ENCODE measurements at places on chromosomes 5 and 9. TPM values are rescaled to one million over a fixed set of nuclear protein-coding genes. Genes with fewer than 3 reads are reported as not detected.

GARIN3 gene
- total RNA-seq: not detected

WNK2 gene
- not detected for total RNA-seq

GRCh38 chr5:98442448-98442847 is 331.0 kb upstream of the RGMB start:
- DNase-seq: no peak
- no peak overlapping the region for H3K27ac ChIP-seq
- no peaks in the 10 kb centered on the region for H3K27me3 ChIP-seq
- H3K4me3 ChIP-seq: no peak overlapping the region
- H3K36me3 ChIP-seq: no peaks in the 10 kb centered on the region

DNA sequence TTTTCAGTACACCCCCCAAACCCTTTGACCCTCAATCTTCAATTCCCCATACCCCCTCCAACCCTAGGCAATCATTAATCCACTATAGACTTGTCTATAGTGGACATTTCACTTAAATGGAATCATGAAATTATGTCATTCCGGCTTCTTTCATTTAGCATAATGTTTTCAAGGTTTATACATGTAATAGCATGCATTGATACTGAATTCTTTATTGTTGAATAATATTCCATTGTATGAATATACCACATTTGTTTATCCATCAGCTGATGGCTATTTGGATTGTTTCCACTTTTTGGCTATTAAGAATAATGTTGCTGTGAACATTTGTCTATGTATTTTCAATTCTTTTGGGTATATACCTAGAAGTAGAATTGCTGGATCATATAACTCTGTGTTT is 238.8 kb downstream of the PDE4D start:
- H3K4me3 ChIP-seq: no peak overlapping the region
- peaks cover under 1% of the 10 kb centered on the region for H3K4me1 ChIP-seq
- no peak overlapping the region for H3K27ac ChIP-seq
- no peaks in the 10 kb centered on the region for H3K27me3 ChIP-seq
- no peaks in the 10 kb centered on the region for H3K36me3 ChIP-seq

DNA sequence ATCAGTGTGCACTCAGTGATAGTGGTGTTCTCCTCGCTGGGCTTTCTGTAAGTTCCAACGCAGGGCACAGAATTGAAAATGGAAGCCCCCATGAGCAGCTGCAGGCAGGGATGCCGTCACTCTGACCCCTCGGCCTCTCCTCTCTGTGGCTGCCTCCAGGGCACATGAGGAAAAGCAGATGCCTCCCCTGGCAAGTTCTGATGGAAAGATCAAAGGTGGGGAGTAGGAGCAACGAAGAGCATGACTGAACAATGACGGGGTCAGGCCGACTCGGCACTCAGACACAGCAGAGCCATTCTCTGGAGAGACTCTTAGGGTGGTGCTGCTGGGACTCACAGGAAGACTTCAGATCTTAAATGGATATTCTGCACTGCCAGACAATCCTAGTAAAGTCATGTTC is 65.6 kb upstream of the CKMT2 start:
- H3K4me1 ChIP-seq: no peaks in the 10 kb centered on the region
- DNase-seq: no peak
- H3K27ac ChIP-seq: no peak overlapping the region
- H3K36me3 ChIP-seq: no peaks in the 10 kb centered on the region
- H3K4me3 ChIP-seq: no peak overlapping the region

GRCh38 chr9:97505845-97506244 is 4.4 kb downstream of the TMOD1 start:
- no peak for DNase-seq
- no peak overlapping the region for H3K4me3 ChIP-seq
- peaks cover 19% of the 10 kb centered on the region for H3K4me1 ChIP-seq
- peaks cover 28% of the 10 kb centered on the region for H3K27me3 ChIP-seq
- no peaks in the 10 kb centered on the region for H3K36me3 ChIP-seq

DNA sequence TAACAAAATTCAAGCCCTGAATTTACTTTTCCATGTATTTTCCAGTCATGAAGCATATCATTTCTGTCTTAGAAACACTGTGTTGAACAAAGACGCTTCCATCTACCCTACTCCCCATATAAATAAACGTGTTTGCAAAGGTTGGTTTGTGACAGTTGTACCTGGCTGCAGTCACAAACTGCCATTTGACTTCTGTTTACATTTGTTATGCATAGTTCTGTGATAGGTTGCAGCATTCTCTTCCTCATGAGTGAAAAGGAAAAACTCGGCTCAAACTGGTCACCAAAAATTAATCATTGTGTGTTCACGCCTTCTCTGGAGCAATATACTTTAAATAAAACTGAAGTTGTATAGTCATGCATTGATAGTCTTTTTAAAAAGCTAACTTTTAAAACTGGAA is 69.3 kb upstream of the MOCS2 start:
- no peak for DNase-seq
- no peak overlapping the region for H3K4me3 ChIP-seq
- no peaks in the 10 kb centered on the region for H3K36me3 ChIP-seq
- H3K27me3 ChIP-seq: no peaks in the 10 kb centered on the region
- no peaks in the 10 kb centered on the region for H3K4me1 ChIP-seq

DNA sequence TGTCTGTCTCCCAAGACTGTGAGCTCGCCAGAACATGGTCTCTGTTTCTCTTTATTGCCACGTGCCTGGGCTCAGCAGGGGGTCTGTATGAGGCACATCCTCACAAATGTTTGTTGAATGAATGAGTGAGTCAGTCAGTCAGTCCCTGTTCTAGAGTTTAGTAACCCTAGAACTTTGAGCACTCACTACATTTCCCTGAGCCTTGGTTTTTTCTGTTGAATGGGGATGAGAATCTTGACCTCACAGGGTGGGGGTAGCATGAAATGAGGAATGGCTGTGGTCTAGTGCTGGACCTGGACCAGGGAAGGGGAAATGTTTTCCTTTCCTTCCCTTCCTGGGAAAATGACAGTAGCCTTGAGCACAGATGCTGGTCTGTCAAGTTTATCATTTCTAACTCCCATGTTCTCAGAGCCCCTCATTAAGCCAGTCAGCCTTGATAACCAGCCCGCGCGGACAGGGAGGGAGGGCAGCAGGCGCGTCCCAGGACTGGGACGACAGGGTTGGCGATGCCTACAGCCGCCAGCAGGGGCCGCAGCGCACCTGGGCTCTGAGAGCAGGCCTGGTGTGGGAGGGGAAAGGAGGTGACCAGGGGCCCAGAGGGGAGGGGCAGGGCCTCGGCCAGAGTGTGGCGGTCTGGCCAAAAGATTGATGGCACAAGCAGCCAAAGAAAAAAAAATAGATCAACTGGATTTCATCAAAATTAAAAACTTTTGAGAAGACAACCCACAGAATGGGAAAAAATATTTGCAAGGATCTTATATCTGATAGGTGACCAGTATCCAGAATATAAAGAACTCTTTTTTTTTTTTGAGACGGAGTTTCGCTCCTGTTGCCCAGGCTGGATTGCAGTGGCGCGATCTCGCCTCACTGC is 24.1 kb upstream of the WNK2 start:
- H3K36me3 ChIP-seq: no peaks in the 10 kb centered on the region
- peaks cover 5% of the 10 kb centered on the region for H3K4me1 ChIP-seq

DNA sequence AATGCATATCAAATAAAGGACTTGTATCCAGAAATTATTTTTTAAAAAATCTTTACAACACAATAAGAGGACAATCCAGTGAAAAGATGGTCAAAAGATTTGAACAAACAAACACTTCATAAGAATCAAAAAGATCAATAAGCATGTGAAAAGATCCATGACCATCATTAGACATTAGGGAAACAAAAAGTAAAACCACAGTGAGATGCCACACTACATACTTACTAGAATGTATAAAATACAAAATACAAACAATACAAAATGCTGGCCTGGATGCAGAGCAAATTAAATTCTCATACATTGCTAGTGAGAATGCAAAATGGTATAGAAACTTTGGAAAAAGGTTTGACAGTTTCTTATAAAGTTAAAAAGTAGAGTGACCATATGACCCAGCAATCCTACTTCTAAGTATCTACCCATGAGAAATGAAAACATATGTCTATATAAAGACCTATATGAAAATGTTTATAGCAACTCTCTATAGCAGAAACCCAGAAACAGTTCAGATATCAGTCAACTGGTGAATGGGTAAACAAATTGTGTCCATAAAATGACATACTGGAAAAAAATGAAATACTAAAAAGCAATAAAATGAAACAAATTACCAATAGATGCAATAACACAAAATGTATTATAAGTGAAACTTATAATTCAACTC is 426.1 kb downstream of the RAB3C start:
- no peaks in the 10 kb centered on the region for H3K27me3 ChIP-seq
- H3K36me3 ChIP-seq: no peaks in the 10 kb centered on the region
- H3K27ac ChIP-seq: no peak overlapping the region
- H3K4me3 ChIP-seq: no peak overlapping the region
